ENCODE measurements at places on chromosomes 2 and 18.

- no peak for DNase-seq
Measured at GRCh38 chr2:152425765-152426727, 91.1 kb downstream of the FMNL2 start.

- DNase-seq: no peak
Measured at GRCh38 chr2:189350540-189351209, 90.6 kb upstream of the WDR75 start.

GRCh38 chr2:16700551-16701259 lies 35.1 kb upstream of the CYRIA start:
- DNase-seq: no peak

DNA sequence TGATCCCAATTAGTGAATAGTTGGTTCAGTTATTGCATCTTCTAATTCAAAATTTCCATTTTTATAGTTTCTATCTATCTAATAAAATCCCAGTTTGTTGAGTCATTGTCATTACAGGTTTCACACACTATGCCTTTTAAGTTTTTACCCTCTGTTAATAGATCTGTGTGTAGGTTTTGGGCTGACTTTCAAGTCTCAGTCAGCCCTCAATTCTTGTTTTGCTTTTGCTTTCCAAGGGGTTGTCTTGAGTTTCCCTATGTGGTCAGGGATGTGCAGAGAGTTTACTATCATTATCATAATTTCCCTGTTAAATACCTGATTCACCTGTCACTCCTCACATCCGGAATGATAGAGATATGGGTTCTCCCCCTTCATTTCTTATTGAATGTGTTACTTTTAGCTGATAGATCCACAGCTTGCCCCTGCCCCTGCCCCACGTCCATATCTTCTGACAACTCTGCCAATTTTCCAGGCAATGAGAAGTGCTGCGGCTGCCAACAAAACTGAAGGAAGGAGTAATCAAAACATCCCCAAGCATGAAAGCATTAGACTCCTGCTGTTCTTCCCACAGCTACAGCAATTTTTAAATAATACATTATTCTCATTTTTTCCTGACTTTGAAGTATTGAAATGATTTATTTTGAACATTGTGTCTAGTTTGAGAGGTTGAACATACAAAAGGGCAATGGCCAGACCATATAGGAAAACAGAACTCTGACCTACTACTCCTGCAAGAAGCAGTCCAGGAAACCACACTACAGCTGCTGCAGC lies 1064.8 kb downstream of the SUCLG1 start:
- no peak for DNase-seq

- DNase-seq: peak; percentile 18
Measured at GRCh38 chr2:177165061-177165583, 47.5 kb upstream of the HNRNPA3 start.

DNA sequence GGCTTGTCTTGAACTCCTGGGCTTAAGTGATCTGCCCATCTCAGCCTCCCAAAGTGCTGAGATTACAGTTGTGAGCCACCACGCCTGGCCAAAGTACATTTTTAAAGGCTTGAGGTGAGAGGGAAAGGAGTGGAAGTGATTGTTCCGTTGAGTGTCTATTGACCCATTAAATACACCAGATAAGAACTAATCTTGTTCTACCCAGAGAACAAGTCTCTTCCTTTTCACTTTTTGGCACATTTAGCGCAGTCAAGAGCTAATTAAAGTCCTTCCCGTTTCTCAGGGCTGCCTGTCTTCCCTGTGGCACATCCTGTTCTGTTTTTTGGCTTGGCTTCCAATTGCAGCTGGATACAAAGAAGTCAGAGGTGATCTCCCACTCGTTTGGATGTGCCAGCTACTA lies 172.3 kb downstream of the ALPK2 start:
- no peak for DNase-seq

GRCh38 chr2:180376066-180376465 lies 369.0 kb upstream of the CWC22 start:
- no peak for DNase-seq

DNA sequence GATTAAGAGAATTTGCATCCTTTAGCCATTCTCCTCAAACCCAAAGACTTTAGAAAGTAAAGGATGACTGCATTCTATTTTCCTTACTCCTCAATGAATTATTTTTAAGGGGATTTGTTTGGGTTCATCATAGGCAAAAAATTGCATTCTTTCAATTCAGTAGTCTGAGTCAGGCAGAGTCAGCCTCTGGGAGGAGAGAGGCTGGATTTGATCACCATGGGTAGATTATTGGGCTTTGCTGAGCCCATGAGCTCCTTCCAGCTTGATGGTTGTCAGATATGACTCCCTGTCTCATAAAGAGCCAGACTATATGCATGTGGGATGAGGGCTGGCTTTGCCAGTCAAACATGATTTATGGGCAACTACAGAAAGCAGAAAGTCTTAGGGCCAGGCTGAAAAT lies 101.2 kb downstream of the KCNS3 start:
- DNase-seq: no peak

GRCh38 chr2:223930103-223930976 lies 14.8 kb downstream of the WDFY1 start:
- peak; percentile 28 for DNase-seq

GRCh38 chr2:223536546-223536945 lies 65.6 kb downstream of the SCG2 start:
- DNase-seq: no peak

GRCh38 chr2:36459725-36460137 lies 104.2 kb downstream of the CRIM1 start:
- peak; percentile 80 for DNase-seq

DNA sequence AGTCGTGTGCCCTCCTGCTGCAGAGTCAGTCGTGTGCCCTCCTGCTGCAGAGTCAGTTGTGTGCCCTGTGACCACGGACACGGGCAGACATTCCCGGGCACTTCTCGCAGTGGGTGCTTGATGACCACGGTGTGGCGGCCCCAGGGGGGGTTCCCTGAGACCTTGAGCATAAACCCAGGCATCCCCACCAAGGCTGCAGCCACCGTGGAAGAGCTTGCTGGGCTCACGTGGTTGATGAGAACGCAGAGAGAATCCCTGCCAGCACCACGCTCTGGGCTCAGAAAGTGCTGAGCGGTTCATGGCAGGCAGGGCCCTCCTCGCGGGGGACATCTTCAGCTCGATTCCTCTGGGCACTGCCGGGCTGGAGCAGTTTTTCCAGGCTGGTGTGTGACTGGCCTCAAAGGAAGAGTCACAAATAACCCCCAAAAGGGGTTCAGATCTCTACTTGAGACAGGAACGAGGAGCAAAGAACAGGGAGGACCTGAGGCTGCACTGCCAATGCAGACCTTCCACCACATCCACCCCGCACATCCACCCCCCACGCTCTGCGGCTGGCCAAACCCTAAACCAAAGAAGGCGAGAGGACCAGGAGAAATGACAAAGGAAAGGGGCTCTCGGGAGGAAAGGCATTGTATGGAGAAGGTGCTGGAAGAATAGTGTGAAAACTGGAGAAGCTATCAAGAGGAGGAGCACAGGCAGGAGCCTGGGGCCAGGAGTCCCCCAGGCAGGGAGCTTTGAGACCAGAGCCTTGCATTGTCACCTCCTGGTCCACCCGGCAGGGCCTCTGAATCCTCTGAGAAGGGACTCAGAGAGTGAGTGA lies 8.4 kb upstream of the PER2 start:
- DNase-seq: no peak

DNA sequence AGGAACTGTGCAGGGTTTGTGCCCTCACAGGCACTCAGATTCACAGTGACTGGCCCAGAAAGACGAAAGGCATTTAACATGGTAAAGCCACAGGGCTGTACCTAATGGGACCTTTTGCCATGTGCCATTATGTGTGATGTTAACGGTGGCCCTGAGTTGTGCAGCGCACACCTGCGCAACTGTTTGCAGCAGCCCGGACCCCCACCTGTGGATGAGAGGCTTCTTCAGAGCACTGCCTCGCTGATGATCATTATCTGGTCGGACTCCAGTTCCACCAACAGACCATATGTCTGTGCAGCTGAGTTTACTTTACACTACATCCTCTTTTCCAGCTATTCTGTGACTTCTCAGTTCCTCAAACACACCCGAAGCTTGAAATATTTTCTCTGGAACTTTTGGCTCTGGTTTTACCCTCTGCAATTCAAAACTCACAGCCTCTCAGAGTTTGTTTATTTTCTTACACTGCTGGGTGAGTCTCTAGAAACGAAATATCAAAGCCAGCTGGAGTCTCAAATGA lies 35.6 kb upstream of the UBE2F start:
- DNase-seq: no peak

Measured in ELF-1 (cell line).